ENCODE measurements at places on chromosomes 4 and X.

- no peak for DNase-seq
These were observed 252.5 kb downstream of the DTHD1 start for GRCh38 chr4:36533944-36534343.

- DNase-seq, result no peak
These were observed at the start of gene FOXP3 for GRCh38 chrX:49264460-49264859. Gene FOXP3, minus strand, starts transcription at chrX:49264710. Its CDS starts 6,205 bp downstream, at chrX:49258505.

- DNase-seq, result no peak
These were observed 875.2 kb downstream of the RAPGEF2 start for GRCh38 chr4:159977907-159978617.

- no peak for DNase-seq
These were observed 23.5 kb downstream of the OTC start for GRCh38 chrX:38375891-38376290.

DNA sequence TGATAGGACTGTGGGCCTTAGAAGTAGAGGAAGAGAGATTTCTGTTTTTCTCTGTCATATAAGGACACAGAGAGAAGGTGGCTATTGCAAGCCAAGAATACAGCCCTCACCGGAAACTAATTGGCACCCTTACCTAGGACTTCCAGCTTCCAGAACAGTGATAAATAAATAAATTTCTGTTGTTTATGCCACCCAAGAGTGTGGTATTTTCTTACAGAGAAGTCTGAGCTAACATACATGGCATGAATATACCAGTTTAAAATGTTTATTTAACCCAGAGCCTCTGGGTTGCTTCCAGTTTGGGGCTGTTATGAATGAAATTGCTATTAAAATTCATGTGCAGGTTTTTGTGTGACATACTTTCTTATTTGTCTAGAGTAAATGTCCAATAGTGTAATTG lies 654.0 kb upstream of the ATOH1 start:
- DNase-seq, result no peak
